Effector memory CD4-positive, alpha-beta T cell (primary cell): ENCODE measurements at places on chromosomes 12 and 14.

- no peak for DNase-seq
- H3K4me3 ChIP-seq = no peak overlapping the region
- H3K27ac ChIP-seq = no peak overlapping the region
- H3K27me3 ChIP-seq = no peaks in the 10 kb centered on the region
- H3K4me1 ChIP-seq = no peaks in the 10 kb centered on the region
These were observed 57.6 kb downstream of the BRMS1L start for GRCh38 chr14:35883677-35884293.

DNA sequence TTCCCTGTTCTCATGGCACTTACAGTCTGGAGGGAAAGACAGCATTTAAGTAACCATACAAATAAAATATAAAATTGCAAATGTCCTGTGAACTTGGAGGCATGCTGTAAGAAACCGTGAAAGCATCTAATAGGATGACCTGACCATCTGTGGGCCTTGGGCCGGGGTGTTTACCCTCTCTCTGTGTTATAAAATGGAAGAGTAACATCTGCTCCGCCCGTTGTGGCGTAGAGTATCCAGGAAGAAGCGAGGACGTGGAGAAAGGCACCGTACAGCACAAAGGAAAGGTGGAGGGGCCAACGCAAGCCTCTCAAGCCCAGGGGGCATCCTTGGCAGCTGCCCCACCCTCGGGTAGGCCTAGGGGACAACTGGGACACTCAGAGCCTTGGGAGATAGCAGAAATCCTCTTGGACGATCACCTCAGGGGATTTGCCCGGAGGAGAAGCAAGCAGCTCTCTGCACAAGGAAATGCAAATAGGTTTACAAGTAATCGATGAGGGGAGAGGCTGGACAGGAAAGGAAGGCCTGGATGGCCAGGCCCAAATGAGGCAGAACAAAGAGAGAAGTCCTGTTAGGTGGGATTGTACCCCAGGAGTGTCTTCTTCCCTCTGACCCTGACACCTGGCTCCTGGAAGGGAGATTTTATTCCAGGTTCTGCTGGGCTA is 26.2 kb downstream of the VSX2 start:
- H3K36me3 ChIP-seq = no peaks in the 10 kb centered on the region
- H3K4me1 ChIP-seq = no peaks in the 10 kb centered on the region
- H3K4me3 ChIP-seq = no peak overlapping the region
- no peak overlapping the region for H3K27ac ChIP-seq

DNA sequence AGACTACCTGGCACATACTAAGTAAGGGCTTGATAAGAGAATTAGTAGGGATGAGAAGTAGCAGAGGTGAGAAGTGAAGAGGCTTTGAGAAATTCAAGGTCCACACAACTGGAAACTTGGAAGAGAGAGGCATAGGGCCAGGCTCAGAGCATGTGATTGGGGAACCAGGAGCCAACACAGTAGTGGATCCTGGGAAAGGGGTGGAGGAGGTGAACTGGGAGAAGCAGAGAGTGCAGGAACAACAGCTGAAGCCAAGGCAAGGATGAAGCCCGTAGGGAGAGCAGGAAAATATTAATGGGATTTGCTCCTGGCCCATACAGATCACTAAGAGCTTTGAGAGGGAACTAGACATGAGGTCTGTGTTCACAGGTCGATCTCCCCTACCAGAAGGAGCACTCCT is 1.4 kb upstream of the ITGB7 start:
- no peaks in the 10 kb centered on the region for H3K27me3 ChIP-seq
- DNase-seq = no peak
- H3K4me3 ChIP-seq = no peak overlapping the region
- peaks cover 29% of the 10 kb centered on the region for H3K36me3 ChIP-seq
- peaks cover 50% of the 10 kb centered on the region for H3K4me1 ChIP-seq

- no peak for DNase-seq
- H3K4me1 ChIP-seq = peaks cover 14% of the 10 kb centered on the region
- H3K27me3 ChIP-seq = no peaks in the 10 kb centered on the region
- H3K27ac ChIP-seq = no peak overlapping the region
These were observed 12.4 kb downstream of the KRT7 start for GRCh38 chr12:52245259-52245961.
